Heart right ventricle (tissue), 16 donors: ENCODE measurements at places on chromosomes 13 and 19.

DNA sequence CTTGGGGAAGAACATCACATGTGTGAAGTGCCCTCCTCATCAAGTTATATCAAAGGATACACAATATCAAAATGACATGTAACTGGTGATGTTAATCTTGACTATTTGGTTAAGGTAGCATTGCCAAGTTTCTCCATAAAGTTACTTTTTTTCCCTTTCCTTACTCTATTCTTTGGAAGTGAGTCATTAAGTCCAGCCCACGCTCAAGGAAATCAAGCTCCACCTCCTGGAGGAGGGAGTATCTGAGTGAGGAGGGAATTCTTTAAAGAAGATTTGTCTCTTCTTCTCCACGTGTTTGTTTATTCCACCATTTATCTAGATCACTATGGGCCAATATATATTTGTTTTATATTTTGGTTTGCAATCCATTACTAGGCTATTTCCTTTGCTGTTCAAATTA lies 33.6 kb upstream of the FNDC3A start:
- DNase-seq: no peak

GRCh38 chr19:45632468-45633196 lies 6.6 kb downstream of the EML2 start:
- DNase-seq: peak; percentile 74

DNA sequence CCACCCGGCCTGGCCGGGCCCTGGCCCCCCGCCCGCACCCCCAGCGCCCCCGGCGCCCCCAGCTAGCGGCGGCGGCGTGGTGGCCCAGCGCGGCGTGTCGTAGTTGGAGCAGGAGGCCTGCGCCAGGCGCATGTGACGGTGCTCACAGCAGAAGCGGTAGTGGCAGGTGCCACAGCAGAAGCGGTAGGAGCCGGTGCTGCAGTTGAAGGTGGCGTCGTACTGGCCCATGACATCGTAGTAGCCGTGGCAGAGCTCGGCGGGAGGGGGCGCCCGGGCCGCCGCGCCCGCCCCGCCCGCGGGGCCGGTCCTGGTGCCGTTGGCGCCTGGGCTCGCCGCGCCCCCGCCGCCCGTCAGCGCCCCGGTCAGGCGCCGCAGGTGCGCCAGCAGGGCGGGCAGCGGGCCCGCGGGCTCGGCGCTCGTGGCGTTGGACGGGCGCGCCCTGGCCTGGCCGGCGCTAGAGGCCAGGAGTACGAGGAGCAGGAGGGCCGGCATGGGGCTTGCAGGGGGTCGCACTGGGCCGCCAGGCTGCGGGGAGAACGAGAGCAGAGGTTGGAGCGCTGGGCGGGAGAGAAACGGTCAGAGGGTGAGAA lies 633 bp downstream of the SHISA7 start:
- no peak for DNase-seq

DNA sequence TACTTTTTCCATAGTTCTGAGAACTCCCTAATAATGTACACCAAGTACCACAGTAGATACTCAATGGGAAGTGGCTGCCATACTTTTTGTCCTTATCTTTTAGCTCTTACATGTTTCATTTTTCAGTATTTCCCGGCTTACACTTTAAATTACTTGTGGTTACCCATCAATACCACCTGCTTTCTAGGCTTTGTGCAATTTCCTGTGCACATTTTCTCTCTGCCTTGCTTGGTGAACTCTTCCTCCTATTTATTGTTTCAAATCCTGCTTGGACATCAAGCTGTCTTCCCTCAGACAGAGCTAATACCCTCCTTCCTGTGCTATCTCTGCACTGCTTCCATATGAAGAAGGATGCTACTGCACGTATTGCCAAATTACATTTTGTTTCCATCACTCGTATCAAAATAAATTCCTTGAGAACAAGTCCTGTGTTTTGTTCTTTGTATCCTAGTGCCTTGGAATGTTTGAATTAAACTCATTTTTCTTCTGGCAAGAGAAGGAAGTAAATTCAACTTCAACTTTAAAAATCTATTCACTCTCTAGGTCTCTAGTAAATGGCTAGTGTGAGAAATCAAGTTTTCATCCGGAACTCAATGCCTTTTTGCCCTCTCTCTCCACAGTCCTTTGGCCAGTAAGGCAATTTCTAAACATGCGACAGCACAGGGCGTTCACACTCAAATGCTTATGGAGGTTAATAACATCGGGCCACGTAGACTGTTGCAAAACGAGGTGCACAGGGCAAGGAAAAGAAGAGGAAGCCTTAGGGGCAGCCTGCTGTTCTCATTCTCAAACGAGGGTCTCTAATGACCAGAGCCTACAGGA lies 5.6 kb downstream of the ZAR1L start:
- DNase-seq: no peak

DNA sequence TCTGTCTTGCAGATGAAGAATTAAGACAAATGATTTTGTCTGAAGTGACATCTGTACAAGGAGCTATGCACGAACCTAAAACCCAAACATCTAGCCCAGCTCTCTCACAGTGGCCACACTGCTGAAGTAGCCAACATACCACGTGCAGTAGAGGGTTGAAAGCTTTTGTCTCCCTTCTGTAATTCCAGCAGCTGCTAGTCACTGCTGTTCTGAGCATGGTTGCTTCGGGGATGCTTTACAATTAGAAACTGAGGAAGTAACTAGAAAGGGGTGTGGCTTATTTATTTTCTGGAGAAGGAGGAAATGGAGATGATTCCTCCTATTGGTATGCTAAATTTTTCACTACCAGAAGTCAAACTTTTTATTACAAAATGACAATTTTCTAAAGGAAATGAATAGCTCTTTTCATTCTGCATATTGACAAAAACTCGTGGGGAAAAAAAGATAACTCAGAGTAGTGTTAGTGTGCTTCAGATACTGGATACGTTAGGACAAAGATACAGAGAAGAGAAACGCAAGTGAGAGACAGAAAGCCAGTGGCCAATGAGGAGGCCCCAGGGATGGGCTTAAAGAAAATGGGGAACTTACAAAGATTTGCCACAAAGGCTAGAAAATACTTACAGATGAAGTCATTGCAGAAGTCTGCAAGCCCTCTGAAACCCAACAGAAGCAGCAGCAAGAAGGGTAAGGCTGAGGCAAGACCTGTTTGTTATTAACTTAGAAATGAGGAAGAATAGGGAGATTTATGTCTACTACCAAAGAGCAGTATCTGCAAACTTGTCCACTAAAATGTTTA lies 192.7 kb upstream of the MIR17HG start:
- DNase-seq: no peak
